ENCODE measurements at places on chromosomes 16 and 17.

DNA sequence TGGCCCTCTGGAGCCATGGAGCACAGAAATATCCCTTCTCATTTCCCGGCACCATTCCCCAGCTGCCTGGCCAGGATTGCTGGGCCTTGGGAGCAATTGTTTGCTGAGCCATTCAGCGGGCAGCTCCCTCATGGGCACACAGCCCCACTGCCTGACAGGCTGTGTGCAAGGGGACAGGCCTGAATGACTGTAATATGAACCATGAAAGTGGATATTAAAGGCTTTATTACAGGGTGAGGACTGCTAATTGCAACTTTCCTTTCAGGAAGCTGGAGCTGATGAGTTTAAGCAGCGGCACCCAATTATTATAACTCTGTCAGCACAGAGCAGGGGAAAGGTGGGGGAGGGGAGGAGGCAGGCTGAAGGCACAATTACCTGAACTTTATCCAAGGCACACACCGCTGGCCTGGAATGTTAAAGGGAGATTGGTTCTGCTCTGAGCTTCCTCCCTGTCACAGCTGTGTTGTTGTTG lies 159.8 kb upstream of the SDK2 start:
- DNase-seq: no peak

GRCh38 chr17:1920948-1921351 lies 91.1 kb downstream of the RPA1 start:
- no peak for DNase-seq

DNA sequence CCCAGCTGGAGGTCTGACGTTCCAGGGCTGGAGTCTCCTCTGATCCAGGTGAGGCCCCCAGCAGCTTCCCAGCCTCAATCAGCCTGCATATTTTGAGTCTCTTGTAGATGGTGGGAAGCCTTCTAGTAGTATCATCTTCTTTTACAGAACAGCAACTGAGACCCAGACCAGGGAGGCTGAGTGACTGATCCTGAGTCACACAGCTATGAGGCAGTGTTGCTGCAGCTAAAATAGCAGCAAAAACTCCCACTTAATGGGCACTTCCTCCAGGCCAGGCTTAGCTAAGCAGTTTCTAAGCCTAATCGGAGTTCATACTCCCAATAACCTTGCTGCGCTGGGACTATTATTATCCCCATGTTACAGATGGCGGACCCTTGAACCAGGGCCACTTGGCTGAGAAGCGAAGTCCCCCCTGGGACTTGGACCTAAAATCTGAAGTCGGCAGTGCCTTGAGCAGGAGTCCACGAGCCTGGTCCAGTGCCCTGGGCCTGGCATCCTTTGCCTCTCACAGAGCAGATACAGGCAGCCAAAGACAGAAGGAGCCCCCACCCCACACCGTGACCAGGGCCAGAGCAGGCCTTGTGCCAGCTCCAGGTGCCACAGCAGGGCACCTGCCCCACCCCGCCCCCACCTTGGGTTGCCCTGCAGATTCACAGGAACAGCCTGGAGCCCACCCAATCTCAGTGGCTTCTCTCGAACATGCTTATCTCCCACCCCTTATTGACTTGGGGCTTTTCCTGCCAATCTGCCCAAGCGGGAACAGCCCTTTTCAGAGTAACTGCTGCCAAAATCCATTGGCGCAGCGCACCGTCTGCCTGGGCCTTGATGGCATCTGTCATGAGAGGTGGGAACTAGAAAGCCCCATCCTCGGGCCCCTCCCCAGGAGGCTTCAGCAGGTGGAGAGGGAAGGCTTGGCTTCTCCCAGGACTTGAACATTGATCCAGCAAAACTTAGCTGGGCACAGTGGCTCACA lies 65.1 kb downstream of the SOCS1 start:
- no peak for DNase-seq

DNA sequence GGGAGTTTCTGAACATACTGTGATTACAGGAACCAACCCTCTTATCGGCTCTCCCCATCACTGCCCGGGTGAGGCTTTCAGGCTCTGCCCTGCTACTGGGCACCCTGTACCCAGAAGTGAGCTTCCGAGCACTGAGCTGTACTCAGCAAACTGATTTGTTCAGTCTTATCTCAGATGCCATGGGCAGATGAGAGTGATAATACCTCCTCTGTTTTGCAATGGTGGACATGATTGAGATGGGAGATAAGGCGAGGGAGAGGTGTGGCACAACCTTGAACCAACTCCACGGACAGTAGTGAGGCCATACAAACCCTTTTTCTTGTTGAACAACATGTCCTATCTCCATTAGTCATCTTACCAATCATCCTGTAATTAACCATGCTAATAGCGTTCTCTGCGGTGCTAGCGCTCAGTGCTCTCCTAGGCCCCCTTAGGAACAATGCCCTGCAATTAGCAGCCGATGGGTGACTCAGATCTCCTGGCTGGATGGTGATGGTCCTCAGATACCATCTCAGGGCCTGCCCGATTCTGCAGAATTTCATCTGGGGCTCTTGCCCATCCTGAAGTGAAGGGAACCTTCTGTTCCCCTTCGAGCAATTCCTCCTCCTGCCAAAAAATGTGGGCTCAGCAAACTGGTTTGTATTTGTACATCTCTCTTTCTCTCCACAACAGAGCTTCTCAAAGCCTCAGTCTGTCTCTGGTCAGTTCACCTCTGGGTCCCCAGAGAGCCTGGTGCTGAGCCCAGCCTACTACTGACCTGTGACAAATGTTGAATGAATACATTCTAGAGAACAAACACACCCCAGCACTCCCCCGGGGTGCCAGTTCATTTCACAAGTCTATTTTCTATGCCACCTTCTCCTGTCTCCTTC lies 139.3 kb upstream of the IRX3 start:
- no peak for DNase-seq

DNA sequence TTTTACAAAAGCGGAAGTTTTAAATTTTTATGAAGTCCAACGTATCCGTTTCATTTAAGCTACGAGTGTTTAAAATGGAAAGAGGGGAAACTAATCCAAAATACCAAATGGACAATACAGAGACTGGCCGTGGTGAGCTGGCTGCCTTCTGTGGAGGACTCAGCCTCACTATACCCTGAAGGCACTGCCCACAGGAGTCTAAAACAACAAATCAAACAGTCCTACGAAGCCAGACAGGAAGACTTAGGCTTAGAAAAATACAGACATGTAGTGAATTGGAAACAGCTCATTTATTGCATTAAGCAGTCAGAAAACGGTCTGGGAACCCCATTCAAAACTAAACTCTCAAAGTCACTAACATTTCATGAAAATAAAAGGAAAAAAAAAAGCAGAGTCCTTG lies 75.1 kb downstream of the CYTH1 start:
- DNase-seq: no peak

DNA sequence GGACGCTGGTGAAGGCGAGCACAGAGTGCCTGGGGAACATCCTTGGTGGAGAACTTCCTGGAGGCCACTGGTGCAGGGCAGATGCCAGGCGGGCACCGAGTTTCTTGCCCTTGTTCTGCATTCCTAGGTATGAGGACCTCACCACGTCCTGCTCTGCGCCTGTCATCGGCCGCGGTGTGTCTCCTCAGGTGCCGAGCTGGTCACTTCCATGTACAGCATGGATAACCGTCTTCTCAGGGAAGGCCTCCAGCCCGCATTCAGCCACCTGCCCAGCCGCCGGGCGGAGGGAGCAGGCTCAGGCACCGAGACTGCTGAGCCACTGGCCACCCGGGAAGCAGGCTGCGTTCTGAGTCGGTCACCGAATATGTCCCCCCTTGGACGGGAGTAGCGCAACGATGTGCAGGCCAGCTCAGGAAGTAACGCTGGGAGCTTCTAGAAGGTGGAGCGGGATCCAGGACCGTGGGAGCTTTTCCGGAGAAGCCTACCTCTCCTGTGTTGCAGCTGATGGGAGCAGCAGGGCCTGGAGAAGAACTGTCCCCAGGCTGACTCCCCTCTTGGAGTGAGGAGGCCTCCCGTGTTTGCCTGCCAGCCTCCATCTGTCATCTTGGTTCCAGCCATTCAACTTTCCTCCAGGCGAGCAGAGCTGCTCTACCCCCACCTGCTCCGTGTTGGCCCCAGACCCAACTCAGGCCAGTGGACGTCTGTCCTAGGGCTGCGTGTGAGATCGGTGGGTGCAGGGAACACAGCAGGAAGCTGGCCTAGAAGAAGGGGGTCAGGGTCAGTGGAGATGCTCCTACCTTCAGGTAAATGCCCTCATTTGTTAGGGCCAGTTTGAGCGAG lies 2.1 kb upstream of the BAIAP2 start:
- no peak for DNase-seq

DNA sequence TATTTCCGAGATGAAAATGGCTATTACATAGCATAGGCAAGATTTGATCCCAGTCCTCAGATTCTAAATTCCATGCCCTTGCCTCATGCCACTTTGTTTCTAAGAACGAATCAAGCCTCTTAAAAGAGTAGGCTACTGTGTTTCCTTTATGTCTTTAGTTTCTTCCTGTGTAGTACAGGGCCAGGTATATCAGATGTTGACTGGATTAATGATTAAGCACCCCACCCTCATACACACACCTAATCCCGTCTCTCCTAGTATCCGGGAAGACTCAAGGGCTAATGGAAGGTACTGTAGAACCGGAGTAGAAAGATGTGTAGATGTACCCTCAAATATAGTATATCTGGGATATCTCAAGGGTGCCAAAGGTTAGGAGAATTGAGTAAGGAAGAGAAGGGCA lies 6.7 kb downstream of the TOM1L1 start:
- DNase-seq: no peak

- DNase-seq: no peak
Observed at GRCh38 chr16:66002601-66003000, 363.9 kb upstream of the CDH5 start.

DNA sequence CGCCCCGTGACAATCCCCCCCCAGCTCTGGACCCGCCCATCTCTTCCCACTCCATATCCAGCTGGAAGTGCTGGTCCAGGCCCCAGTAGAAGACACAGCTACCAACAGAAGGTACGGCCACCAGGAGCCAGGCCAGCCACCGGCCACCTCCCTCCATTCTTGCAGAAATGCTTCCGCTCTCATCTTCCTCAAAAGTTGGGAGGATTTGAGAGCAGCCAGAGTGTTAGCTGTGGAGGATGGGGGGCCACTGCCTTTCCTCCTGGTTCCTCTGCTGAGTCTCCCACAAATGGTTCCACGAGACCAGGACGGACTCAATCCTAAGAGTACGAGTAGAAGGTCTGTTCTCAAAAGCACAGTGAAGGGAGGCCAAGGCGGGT lies 78.3 kb downstream of the GAS7 start:
- DNase-seq: no peak

- no peak for DNase-seq
Observed at GRCh38 chr17:59800530-59800942, 92.2 kb downstream of the TUBD1 start.

DNA sequence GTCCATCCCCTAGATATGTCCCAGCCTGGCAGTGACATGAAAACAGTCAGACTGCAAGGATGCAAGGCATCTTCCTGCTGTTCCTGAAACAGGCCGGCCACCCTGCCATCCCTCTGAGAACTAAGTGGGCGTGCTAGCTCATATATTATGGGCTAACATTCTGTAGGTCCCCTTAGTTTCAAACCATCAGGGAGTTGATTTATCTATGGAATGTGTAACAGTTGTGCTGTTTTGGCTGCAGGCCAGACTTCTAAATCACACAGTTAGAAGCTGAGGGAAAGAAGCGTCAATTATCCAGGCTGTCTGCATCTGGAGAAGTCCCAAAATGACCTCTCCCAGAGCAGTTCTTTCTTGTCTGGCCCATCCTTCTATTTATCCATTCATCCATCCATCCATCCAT lies 102.7 kb upstream of the DNAH9 start:
- DNase-seq: no peak

GRCh38 chr16:57366544-57367040 lies 5.7 kb upstream of the CX3CL1 start:
- no peak for DNase-seq

- DNase-seq: no peak
Observed at GRCh38 chr16:4660454-4661007, 32.8 kb upstream of the NUDT16L1 start.

- DNase-seq: no peak
Observed at GRCh38 chr17:73249700-73250099, 12.0 kb downstream of the CPSF4L start.

DNA sequence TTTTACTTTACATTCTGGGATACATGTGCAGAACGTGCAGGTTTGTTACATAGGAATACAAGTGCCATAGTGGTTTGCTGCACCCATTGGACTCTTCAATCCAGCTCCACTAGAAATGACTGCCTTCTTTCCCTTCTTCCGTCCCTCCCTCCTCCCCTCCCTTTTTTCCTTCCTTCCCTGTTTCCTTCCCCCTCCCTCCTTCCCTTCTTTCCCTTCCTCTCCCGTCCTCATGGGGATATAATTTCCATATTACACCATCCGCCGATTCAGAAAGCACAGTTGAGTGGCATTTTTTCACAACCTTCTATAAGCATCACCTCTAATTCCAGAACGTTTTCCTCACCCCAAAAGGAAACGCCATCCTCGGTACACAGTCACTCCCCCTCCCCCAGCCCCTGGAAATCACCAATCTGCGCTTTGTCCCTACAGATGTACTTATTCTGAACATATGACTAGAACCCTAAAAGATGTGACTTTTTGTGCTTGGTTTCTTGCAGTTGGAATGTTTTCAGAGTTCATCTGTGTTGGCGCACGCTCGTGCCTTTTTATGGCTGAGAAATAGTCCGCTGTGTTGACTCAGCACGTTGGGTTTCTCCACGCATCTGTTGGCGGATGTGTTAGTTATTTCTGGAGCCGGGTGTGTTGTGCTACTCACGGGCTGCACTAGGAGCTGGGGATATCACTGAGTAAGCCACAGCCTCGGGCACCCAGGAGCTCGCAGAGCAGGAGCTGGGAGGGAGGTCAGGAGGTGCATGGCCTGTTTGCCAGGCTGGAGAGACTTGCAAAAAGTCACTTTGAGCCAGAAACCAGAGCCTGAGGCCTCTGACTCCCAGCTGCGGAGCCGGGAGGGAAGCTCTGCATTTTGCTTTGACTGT lies 336.4 kb downstream of the SEC14L1 start:
- no peak for DNase-seq

DNA sequence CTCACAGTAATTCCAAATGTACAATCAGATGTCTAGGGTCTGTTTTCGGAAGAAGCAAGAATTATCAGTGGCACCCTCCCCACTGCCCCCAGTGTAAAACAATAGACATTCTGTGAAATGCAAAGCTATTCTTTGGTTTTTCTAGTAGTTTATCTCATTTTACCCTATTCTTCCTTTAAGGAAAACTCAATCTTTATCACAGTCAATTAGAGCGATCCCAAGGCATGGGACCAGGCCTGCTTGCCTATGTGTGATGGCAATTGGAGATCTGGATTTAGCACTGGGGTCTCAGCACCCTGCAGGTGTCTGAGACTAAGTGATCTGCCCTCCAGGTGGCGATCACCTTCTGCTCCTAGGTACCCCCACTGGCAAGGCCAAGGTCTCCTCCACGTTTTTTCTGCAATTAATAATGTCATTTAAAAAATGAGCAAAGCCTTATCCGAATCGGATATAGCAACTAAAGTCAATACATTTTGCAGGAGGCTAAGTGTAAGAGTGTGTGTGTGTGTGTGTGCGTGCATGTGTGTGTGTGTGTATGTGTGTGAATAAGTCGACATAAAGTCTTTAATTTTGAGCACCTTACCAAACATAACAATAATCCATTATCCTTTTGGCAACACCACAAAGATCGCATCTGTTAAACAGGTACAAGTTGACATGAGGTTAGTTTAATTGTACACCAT lies 59.7 kb downstream of the HLF start:
- no peak for DNase-seq

GRCh38 chr16:58578642-58579041 lies 51.0 kb downstream of the CNOT1 start:
- no peak for DNase-seq

- peak; percentile 85 for DNase-seq
Observed at GRCh38 chr16:31382485-31383161, 10.5 kb upstream of the ITGAD start.
